Neural progenitor cell (in vitro differentiated cells): ENCODE measurements at places on chromosomes 6 and 20.

DNA sequence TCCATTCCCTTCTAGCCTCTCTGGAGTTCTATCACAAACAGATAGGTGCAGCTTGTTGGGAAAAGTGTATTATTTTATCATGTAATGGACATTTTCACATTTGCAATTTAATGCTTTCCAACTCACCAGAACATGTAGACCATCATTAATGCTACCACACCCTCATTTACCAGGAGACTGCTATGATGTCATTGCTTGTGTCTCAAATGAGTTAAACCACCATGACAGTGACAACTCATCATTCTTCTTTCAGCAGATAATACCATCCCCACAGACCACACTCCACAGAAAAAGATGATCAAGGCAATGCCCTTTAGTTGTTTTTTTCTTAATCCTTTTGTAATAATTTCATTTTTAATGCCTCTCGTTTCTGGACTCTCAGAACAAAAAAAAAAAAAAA, 168.7 kb downstream of the AIG1 start:
- no peak for DNase-seq

DNA sequence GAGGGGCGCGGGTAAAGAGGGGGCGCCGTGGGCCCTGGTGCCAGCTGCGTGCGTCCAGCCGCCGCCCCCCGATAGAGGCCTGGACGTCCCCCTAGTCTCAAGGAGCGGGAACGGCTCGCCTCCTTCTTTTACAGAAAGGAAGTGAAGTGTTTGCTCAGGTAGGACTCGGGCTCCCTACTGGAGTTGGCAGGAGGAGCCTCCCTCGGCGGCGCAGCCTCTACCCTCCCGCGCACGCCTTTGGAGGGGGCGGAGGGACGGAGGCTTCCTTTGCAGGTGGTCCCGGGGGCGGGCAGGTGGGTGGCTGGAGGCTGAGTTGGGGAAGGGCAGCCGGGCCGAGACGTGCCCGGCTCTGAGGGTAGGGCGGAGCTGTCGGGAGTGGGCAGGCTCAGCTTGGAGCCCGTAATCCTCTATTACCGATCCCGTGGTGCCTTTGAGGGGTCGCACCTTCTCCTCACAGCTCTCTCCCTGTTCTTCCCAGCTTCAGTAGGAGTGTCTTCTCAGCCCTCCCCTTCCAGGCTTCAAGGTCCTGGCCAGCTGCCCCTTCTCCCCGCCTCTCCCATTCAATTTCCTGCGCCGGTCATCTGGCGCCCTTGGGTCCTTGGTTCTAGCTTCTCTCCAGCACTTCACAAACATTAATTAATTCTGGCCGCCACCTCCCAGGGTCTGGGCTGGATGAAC, 728 bp downstream of the ITPR3 start:
- peak; percentile 61 for DNase-seq

DNA sequence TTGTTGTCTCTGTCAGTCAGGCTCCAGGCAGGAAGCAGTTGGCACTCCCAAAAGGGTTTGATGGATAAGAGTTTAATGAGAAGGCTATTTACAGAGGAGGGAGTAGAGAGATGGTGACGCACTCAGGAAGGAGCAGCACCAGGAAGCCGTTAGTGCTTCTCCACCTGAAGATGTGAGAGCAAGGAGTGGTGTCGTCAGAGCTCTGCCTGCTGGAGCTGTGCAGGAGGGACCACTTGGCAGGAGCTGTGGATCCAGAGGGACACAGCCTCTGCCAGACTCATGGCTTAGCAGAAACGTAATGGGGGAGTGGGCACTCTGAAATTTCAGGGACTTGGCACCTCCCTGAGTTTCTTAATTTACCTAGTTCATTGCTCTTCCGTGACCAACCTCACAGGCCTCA, 16.8 kb downstream of the DAAM2 start:
- no peak for DNase-seq

DNA sequence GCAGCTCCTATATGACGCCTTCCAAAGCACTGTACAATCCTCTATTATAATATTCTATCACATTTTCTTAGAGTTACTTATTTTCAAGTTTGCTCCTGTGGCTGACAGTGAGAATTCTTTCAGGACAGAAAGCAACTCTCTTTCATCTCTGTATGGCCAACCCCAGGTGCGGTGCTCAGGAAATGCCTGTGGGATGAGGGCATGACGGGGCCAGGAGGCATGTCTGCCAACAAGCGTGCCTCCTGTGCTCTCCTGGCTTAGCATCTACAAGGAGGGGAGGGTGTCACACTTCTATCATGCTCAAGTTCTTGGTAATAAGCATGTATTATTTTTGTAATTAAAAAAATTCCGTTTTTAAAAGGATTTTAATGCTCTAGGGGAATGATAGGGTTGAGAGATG, 11.4 kb downstream of the MRPL14 start:
- no peak for DNase-seq

DNA sequence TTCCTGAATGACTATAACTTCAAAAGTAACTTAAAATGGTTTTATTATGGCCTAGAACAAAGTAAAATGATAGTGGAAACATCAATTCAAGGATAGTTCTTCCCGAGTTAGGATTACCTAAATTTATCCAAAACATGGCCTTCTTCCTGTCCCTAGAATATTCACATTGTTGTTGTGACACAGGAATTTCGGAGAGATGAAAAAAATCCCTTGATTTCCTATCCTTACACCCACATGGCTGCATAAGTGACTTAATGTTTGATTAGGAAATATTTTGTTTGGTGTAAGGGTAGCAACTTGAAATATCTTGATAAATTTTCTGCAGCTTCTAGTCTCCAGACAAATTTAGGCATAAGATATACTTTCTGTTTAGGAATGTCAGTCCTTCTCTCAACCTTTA, 27.8 kb downstream of the ZNF451 start:
- DNase-seq, result no peak

DNA sequence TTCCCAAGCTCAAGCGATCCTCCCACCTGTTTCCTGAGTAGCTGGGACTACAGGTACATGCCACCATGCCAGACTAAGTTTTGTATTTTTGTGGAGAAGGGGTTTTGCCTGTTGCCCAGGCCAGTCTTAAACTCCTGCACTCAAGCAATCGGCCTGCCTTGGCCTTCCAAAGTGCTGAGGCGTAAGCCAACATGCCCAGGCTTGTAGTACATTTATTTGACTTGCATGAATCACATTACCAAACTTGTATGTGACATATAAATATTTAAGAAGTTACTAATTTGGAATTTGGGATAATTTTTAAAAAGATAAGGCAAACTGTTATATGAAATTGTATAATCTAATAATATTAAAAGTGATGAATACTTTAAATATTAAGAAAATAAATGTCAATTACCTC, 157.6 kb downstream of the MCHR2 start:
- no peak for DNase-seq

- peak; percentile 30 for DNase-seq
These were observed 153.3 kb downstream of the SCML4 start for GRCh38 chr6:107670792-107671199.

DNA sequence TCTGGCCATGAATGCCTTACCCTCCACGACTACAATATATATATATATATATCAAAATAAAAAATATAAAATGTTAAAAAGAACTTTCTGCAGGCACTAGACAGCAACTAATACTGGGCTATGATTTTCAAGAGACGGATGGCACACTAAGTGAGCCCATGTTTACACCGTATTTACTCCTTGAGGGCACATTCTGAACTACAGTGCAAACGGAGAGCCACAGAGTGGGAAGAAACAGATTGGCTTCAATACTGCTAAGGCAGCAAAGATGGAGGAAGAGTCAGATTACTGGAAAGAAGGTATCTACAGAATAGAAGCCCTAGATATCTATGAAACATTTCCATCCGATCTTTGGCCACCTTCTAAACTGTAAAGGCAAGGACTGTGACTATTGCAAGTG, 330.3 kb downstream of the HTR1B start:
- DNase-seq, result peak; percentile 4

DNA sequence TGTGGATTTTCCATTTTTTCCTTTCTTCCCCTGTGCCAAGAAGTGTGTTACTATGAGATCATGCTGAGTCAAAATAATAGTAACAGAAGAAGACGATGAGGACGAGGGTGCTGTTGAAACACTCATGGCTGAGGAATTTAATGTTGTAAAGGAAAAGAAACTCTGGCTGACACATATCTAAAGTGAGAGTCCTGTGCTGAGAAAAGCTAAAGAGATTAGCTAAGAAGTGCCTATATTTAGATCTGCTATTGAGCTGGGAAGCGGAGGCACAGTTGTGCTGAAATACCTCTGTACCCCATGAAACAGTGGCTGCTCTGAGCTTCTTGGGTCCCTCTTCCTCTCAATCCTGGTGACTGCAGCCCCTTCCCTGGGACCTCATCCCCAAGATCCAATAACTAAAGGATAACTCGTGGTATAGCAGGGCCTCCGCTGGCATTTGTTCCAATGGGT, 1.1 kb upstream of the SYTL3 start:
- no peak for DNase-seq

DNA sequence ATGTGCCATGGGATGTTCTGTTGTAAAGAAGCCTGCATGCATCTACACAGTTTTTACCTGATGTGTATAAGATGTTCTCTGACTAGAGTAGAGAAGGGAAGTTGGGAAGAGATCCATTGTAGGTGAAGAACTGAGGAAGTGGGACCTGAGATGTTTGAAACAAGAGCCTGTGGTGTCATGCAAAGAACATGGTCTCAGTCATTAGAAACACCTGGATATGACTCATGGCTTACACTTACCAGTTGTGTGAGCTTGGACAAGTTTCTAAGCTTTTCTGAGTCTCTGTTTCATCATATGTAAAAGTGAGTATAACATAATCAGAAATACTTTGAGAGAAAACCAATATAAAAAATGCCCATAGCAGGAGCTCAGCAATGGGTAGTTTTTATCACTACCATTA, 51.9 kb upstream of the SEC63 start:
- DNase-seq, result no peak

DNA sequence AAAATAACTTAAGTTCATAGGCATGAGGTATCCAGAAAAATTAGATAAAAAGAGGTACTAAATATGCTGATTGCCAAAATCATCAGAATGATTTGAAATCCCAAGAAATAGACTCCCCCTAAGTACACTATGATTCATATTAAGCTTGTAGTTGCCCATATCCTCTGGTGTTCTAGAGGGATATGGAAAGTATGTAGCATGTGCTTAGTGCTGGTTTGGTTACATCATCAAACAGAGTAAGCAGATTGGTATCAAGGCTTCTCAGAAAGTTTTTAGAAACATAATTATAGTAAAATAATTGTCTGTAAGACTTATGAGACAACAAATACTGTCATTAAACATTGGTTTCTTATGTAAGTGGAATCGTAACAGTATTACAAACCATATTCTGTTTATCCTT, 166.4 kb downstream of the FAXC start:
- no peak for DNase-seq

- DNase-seq, result no peak
These were observed 97.3 kb upstream of the STXBP5 start for GRCh38 chr6:147106759-147107401.

DNA sequence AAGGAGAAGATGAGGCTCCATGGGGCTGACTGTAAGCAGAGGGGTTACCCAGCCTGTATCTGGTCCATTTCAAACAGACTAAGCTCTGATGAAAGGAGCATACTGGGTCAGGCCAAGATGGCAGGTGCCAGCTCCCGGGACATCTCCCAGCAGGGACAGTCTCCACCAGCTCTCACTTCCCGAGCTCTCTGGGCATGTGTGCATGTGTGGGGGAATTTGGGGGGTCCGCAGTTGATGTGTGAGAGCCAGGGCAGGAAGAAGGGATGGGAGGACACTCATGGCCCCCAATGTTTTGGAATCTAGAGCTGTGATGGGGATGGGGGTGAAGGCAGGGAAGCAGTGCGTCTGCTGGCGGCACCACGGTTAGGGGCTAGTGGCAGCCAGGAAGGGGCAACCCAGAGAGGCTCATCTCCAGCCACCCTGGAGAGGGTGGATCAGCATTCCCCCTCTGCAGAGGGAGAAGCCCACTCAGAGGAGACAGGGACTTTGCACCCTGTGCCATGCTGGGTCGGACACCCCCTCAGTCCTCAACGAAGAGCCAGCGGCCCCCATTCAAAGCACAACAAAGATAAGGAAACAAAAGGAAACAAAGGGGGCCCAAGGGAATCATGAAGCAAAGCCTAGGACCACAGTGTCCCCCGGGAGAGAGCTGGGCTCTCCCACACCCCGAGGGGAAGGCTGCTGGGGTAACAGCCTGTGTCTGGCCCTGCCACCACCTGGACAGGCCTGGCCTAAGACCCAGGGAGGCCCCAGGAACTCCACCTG, 52.4 kb downstream of the DSTN start:
- DNase-seq, result no peak

GRCh38 chr20:62426699-62427131, 624 bp downstream of the RBBP8NL start:
- DNase-seq, result peak; percentile 67

DNA sequence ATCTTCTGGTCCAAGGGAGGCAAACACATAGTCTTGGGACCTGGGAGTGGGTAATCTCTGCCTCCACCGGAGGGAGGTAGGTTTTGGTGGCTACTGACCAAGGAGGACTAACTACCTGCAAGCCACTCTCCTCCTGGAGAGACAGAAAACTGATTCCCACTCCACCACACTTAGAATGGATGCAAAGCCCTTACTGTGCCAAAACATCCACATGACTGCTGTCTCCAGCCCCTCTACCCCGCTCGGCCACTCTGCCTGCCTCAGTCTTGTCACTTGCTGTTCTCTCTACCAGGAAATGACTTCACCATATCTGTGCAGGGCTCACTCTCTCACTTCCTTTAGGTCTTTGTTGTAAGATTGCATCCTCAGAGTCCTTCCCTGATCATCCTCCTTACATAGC, 129.5 kb upstream of the ARG1 start:
- DNase-seq, result no peak

DNA sequence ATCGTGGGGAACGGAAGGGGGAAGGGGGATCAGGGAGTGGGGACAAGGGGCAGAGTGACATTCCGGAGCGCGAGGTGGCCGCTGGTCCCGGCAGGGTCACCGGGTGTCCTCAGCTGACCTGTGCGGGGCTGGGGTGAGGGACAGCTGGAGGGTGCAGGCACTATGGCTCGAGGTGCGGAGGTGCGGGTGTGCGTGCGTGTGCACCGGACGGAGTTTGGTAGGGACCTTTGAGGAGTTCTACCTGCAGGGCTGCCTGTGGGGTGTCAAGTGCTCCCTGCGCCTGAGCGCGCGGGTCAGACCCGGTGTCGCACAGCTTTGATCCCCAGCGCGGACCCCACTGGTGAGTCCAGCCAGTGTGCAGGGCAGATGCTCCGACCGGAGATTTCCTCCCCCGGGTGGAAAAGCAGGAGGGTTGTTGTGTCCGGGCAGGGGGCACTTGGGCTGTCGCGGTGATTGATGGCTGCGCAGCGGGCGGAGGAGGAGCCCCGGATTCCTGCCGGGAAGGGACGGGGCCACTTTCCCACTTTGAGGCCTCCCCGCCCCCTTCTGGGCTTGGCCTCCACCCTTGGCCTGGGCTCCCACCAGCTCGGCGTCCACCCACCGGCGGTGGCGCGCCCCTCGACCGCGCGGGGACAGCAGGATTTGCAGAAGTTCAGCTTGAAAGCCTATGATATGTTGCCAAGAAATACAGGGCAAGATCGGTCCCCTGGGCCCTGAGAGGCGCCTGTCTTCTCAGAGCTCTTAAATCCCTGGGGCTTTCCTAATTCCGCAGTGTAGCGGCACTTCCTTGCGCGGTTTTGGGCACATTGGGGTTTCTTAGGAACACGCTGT, 658 bp downstream of the RIN2 start:
- DNase-seq, result peak; percentile 75
